ENCODE measurements at places on chromosomes 7 and 10.

DNA sequence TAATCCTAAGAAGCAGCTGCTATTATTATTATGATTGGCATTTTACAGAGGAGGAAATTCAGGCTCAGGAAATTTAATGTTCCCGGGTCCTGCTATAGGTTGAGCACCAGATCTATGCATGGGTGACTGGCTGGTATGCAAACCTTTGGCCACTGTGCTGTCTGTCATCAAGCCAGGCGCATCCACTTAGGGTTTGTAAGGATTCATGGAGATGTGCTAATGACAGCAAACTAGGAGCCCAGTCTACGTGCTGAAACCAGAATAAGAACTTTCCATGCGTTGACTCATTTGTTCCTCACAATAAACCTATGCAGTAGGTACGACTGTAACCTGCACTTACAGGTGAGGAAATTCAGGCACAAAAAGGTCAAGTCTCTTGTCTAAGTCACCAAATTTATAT, 64.5 kb upstream of the ZMIZ1 start:
- DNase-seq, result no peak

DNA sequence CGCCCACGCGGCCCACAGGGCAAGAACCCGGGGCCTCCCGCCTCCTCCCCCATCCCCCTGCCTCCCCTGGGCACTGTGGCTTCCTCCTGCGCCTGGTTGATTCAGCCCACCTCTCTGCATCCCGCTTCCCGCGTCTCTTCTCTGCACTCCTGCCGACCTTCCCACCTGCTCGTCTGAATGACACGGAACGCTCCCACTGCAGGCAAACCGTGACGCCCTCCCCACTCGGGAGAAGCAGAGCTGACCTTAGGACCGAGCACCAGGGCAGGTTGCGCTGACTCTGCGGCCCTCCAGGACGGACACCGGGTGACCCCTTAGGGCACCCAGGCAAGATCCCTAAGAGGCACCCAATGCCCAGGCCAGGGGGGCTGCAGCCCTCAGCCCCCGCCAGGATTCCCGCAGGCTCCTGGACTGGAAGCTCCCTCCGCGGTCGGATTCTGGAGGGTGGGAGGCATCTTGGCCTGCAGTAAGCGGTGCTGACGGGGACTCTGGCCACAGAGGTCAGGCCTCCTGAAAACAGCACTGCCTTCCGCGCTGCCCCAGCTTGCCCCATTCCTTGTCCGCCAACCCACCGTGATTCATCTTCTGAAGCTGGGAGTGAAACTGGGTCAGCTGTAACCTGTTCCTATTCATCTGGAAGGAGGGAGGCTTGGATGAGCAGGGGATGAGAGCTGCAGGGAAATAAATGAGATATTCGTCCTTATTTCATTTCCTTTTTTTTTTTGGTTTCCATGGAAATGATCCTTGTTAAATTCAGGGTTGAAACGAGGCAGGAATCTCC, 990 bp downstream of the CALML3 start:
- no peak for DNase-seq

- no peak for DNase-seq
Measured at GRCh38 chr10:124356701-124357560, 61.8 kb downstream of the OAT start.

- DNase-seq, result no peak
Measured at GRCh38 chr10:61828788-61829187, 72.7 kb upstream of the ARID5B start.

- no peak for DNase-seq
Measured at GRCh38 chr10:17756557-17757217, 4.7 kb downstream of the TMEM236 start.

GRCh38 chr10:34655286-34656170, 159.6 kb downstream of the PARD3 start:
- DNase-seq, result peak; percentile 20

- no peak for DNase-seq
Measured at GRCh38 chr10:86295351-86295750, 71.2 kb downstream of the GRID1 start.

- no peak for DNase-seq
Measured at GRCh38 chr10:30840395-30841050, 191.1 kb downstream of the ZNF438 start.

DNA sequence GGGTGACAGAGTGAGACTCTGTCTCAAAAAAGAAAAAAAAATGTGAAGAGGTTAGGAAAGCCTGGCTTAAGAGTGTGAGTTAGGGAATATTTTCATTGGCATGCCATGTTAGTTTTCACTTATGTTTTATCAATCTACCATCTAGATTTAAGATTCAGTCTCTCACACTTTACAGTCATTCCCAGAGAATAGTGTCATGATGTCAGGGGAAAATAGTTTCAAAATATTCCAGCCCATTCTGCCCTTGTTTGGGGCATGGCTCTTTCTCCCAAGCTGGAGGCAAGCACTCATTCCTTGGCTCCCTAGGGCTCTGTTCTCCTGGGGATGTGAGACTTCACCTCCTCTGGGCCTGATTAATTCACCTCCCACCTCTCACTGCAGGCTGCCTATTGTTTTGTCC, 331.5 kb downstream of the CXCL12 start:
- no peak for DNase-seq

- no peak for DNase-seq
Measured at GRCh38 chr10:132479603-132480221, 57.9 kb upstream of the INPP5A start.

DNA sequence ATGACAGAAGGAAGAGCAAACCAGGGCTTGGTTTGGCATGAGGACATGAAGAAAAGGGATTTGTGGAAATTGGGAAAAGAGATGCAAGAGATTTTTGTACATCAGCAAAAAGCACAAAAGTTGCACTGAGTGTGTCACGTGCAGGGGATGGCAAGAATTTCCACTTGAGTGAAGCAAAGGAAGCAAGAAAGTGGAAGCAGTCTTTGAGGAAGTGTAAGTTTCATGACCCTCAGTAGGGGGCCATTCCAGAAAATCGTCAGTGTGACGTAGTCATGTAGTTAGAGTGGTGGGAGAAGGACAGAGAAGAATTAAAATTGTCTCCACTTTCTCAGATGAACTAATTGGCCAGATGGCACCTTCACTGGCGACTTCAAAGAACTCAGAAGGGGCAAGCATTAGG, 123.3 kb upstream of the FZD1 start:
- no peak for DNase-seq

- DNase-seq, result no peak
Measured at GRCh38 chr10:9848278-9848677, 1169.4 kb upstream of the CELF2 start.

- no peak for DNase-seq
Measured at GRCh38 chr7:26141077-26141476, 10.9 kb upstream of the NFE2L3 start.

DNA sequence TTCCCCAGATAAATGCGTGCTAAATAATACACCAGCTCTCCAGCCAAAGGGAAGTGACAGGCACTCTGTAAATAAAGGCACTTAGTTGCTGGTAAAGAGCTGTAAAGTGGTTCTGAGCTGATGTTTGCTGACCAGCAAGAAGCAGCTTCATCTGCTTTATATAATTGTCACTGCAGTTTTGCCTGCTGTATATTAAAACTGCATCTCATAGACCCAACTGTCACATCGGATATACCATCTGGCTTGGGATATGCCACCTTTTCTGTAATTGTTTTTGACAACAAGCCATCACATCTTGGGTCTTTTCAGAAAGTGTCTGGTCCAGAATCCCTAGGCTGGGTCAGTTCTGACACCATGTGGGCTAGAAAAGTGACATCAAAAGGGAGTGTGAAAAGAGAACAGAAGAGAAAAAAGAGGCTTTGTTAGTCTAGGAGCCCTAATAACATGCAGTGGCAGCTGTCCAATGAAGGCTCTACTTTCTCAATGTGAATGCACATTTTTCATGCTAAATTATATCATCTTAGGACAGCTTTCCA, 697.6 kb downstream of the KCNMA1 start:
- DNase-seq, result no peak

GRCh38 chr7:124152859-124153692, 120.2 kb upstream of the TMEM229A start:
- no peak for DNase-seq

DNA sequence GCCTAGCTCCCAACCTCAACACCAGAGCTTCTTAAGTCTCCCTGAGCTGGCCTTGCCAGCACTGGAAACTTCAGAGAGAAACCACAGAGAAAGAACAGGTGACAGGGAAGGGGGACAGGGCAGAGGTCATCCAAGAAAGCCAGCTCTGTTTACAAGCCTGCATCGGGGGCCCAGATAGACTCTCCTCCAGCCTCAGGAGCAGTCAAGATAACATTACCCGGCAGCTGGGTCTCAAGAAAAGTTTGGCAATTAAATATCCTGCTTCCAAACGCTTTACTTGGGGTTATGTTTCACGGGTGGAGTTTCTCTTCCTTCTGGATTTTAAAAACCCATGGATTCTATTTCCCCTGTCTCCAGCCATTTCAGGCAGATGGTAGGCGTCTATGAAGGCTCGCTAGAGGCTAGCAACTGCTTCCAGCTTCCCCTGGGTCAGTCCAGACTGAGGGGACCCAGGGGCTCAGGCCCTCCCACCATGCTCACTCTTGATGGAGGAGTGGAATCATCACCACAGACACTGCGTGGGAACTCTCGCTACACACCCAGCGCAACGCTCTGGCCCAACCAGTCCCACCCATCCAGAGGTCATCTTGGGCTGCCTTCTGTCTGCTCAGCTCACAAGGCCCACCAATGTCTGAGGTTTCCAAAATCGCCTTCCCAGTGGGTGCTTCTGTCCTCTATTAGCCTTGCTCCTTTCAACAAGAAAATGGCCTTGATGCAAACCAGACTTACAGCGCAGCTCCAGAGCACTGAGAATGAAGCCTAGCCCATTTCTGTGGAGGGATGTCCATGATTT, 48.8 kb downstream of the SH3PXD2A start:
- DNase-seq, result no peak

DNA sequence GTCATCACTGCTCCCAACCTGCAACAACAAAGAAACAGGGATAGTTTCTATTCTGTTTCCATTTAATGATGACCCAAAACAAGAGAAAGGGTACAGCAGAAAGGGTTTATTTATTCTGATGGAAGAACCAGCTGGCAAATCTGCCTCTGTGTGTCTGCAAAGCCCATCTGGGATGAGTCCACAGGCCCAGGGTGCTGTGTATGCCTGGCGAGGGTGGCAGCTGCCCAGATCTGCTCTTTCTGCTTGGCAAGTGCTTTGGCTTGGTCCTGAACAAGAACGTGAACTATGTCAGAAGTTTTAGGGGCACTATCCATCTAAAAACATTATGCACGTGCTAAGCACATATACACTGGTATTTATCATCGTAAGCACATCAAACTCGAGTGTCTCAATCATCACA, 333.8 kb downstream of the CXCL12 start:
- no peak for DNase-seq

GRCh38 chr10:34074051-34074450, 739.6 kb upstream of the NRP1 start:
- no peak for DNase-seq

DNA sequence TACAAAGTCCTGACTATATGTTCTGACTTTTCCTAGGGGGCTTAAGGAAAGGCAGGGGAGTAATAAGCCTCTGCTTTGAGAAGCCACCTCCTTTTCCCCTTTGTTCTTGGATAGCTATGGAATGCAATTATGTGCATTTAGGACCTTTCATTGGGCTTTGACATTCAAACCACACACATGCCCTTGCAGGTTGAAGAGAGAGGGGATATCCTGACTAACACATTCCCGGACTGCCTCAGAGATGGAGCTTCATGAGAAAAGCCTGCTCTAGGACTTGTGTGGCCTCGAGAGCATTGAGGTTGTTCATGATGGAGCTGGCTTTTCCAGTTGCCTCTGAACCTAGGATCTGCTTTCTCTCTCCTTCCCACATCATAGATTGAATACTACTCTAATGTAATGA, 694.5 kb downstream of the LRMDA start:
- DNase-seq, result no peak

- peak; percentile 21 for DNase-seq
Measured at GRCh38 chr10:74799721-74800221, 26.6 kb upstream of the KAT6B start.

GRCh38 chr7:89809291-89809690, 345.0 kb upstream of the STEAP1 start:
- DNase-seq, result no peak

DNA sequence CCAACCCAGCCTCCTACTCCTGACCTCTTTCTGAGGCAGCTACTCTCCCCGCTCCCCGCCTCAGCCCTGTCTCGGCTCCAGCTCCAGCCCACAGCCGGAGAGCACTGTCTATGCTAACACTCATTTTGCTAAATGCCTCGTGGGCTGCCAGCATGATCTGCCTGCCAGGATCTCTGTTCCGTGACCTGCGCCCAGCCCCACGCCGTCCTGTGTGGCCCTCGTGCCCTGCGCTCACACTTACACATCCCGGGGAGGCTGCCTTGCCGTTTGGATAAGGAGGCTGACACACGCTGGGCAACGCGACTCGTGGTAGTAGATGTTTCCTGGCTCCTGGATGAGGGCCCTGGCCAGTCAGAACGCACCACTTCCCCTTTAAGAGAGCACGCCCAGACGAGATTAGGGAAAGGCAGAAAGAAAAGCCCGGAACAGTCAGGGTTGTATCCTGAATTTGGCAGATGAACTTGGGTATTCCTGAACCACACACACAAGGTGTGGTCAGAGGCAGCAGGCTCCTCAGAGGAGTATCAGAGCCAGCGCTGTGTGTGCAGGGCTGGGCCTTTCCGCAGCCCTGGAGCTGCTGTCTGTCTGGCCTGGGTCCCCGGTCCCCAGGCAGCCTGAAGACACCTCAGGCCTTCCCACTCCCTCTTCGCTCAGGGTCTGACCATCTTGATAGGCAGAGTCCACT, 97.7 kb upstream of the EFCAB10 start:
- DNase-seq, result no peak

DNA sequence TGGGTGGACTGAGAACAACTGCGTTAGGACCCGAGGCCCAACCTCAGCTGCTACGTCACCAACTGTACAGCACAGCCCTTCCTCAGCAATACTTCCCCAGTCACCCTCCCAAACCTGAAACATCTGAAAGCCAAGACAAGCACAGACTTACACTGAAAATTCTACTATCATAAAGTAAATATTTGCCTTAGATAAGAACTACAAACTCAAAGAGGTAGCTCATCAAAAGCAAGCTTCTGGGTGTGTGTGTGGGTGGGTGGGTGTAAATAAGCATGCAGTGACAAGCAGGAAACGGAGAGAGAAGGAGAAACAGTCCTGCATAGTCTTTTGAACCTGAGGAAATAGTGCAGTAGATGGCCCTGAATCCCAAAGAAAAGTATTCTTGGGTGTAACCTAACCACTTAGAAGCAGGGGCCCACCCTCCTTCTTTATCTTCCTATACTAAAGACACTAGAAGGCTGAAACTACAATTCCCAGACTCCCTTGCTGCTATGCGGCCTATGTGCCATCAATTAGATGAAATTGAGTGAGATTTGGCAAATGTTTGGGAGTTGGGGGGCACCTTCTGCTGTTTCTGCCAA, 18.7 kb downstream of the SLC25A13 start:
- no peak for DNase-seq

GRCh38 chr10:48964038-48964437, 24.4 kb upstream of the LRRC18 start:
- DNase-seq, result no peak

DNA sequence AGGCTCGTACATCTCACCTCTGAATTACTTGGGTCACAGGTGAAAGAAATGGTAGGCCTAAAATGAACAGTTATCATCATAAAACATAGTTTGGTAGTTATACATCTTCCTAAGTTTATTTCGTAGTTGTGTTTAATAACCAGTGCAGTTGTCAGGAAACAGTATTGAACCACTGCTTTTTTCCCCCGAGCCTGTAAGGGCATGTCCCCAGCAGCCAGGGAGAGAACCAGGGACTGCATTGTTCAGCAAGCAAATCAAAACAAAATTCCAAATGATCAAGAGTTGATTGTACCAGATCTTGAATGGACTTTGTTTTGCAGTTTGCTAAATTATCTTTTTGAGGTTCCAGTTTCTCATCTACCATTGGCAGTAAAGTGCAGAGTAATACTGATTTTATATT, 2.4 kb downstream of the EIF4H start:
- no peak for DNase-seq

GRCh38 chr7:105118612-105119600, 104.9 kb downstream of the KMT2E start:
- no peak for DNase-seq
